ENCODE measurements at places on chromosomes 1 and 21. TPM values are rescaled to one million over a fixed set of nuclear protein-coding genes. Genes with fewer than 3 reads are reported as not detected.

- peak; percentile 67 for DNase-seq
Measured at GRCh38 chr1:185317886-185318310, 855 bp upstream of the IVNS1ABP start.

DNA sequence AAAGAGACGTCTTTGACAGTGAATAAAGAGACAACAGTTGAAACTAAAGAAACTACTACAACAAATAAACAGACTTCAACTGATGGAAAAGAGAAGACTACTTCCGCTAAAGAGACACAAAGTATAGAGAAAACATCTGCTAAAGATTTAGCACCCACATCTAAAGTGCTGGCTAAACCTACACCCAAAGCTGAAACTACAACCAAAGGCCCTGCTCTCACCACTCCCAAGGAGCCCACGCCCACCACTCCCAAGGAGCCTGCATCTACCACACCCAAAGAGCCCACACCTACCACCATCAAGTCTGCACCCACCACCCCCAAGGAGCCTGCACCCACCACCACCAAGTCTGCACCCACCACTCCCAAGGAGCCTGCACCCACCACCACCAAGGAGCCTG lies 68.5 kb downstream of the TPR start:
- DNase-seq = no peak

GRCh38 chr21:44437371-44437695 lies 18.0 kb upstream of the LRRC3 start:
- no peak for DNase-seq

- no peak for DNase-seq
Measured at GRCh38 chr1:113917400-113918082, 11.6 kb upstream of the HIPK1 start.

- no peak for DNase-seq
Measured at GRCh38 chr1:65026235-65026634, 59.9 kb upstream of the JAK1 start.

- DNase-seq = no peak
Measured at GRCh38 chr1:33986390-33987095, 122.7 kb downstream of the HMGB4 start.

GRCh38 chr1:221743416-221744208 lies 1.7 kb upstream of the DUSP10 start:
- DNase-seq = no peak

DNA sequence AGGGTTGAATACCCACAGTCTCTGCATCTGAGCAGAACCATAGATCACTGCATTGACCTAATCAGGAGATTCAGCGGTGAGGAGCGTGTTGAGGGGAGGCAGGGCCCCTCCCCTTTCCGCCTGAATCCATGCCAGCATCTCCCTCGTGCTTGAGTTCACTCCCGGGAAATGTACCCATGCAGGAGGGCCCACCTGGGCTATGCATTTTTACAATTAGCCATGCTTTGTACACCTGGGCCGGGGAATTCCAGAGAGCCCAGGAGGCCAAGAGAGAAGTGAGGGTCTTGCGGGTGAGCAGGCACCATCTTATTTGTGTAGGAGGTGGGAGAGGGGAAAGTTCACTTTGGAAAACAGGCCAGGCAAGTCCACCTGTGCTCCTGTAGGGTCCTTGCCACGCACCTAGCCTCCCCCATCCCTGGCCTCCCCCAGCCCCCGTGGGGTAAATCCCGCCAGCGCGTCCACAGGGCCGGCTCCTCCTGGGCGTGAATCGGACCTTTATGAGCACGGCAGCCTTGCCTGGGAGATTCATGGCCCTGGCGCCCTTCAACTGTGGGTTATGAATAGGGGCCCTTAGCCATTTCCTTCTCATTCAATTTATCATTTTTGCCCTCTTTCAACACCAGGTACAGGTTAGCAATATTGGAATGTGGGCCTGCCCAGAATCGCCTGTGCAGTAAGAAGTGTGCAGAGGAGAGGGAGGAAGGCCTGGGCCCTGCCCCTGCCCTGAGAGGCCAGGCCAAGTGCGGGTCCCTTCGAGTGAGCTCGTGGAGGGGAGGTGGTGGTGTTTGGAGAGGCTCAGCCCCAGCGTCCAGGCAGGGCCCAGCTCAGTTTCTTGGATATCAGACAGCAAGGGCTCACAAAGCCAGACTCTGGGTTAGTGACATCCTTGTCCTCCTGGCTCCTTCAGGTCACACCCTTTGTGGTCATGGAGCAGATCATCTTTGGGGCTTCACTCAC lies 84.4 kb upstream of the ACTRT2 start:
- DNase-seq = no peak

- DNase-seq = no peak
Measured at GRCh38 chr1:177897998-177898654, 71.7 kb downstream of the SEC16B start.

GRCh38 chr1:154784924-154785531 lies 85.1 kb downstream of the KCNN3 start:
- DNase-seq = peak; percentile 63

Gene PLEKHA6
- 1.9 TPM for total RNA-seq

Gene OR10Z1
- total RNA-seq = not detected

Gene CD1E
- total RNA-seq = not detected

Gene MLLT11
- total RNA-seq = 4.9 TPM

Gene TBX15
- total RNA-seq = not detected

Gene S100A7A
- not detected for total RNA-seq

Gene RHD
- 0.19 TPM for total RNA-seq

Gene WNT3A
- 0.28 TPM for total RNA-seq
